ENCODE measurements at places on chromosomes 7 and 10.

DNA sequence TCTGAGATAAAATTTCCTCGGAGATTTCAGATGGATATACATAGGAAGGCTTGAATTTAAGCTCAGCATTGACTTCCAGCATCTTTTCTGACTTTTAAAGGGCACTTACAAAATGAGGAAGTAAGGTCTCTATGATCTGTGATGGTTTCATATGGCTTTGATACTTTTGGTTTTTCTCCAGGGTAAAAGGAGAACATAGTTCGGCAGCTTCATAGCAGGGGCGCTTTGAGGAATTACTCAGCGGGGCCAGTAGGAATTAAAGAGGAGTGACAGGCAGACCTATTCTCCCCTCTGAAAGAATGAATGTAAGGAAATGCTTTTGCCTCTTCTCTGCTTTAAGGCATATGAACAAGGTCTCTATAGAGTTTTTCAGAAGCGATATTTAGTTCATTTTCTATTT is 80.0 kb upstream of the PCDH15 start:
- no peak for DNase-seq

- no peak for DNase-seq
Observed at GRCh38 chr7:75033826-75034225, 39.8 kb downstream of the RCC1L start.

GRCh38 chr10:110006358-110007160 is 1.2 kb upstream of the ADD3 start:
- DNase-seq = peak; percentile 24

GRCh38 chr7:38107486-38107893 is 70.6 kb upstream of the STARD3NL start:
- peak; percentile 58 for DNase-seq

DNA sequence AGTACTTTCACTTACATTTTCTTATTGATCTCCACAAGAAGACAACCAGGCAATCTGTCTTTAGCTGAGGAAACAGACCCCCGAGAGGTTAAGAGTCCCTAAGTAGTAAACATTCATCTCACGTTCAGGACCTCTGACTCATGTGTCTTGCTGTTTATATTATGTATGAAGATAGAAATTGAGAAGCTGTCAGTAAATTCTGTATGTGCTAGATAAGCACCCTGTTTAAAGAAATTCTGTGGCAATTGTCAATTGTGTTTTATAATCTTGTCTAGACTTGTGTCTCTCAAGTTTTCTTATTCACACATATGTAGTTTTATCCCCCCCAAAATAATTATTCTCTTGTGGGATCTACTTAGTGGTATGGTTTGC is 14.5 kb downstream of the ADK start:
- no peak for DNase-seq

DNA sequence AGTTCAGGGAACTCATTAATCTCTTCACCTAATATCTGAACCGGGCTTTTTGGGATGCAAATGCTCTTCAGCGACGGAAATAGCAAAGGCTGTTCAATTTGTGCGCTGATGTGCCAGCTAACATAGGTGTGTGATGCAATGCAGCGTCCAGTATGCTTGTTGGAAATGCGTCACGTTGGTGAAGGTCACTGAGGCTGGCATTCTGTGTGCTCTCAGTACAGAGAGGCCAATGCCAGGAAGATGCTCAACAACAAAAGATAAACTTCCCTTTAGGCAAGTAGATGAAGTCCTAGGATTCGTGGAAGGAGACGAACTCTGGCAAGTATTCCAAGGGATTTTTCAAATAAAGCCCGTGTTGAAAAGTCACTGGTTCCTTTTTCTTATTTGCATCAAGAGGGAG is 649.5 kb upstream of the MKI67 start:
- DNase-seq = no peak

DNA sequence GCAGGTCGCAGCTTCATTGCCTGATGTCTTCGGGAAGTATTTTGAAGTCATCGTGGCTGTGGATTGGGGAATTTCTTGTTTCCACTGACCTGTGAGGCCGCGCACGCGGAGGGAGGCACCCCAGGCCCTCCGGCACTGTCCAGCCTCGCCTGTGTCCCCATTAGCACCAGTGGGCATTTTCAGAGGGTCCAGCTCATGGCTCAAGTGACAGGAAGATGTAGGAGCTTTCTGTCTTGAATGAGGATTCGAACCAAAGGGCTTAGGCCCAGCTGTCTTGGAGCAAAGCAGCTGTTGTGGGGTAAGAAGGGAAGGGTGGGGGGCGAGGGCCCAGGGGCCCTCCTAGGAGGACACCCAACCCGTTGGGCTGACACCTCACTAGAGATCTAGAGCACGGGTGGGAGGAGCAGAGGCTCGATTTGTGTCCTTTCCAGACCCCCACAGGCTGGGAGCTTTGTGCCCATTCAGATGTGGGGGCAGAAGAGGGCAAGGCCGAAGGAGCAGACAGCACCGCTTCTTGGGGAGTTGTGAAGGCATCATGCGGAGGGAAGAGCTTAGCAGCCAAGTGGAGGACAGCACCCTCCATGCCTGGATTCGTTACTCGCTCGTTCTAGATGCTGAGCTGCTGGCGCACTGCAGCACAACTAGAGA is 914 bp downstream of the ZNF37A start:
- no peak for DNase-seq

DNA sequence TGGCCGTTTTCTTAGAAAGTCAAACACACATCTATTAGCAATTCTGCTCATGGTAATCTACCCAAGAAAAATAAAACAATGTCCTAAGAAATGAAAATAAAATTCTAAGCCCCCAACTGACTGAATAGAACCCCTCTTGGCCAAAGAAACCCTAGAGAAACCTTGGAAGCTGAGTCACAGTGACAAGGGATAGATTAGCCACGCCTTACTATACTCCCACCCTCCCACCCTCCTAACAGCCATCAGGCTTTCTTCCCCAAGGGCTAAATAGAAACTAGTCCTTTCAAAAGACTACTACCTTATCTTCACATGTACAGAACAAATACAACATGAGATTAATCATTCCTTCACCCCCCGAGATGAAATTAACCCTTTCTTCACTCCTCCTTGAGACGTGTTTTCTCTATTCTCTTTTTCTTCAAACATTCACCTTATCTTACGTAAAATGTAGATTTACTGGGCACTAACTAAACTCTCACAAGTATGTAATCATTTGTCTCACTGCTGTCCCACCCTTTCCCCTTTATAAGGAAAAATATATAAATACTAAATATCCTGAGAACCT is 57.5 kb downstream of the HTR7 start:
- no peak for DNase-seq

Data from stimulated activated CD4-positive, alpha-beta T cell treated with anti-CD3 and anti-CD28 coated beads, Interleukin-4, amount 100 ng/mL, for 4 hours (primary cell).